Ovary (tissue), 10 donors: ENCODE measurements at places on chromosomes 3 and 15. TPM values are rescaled to one million over a fixed set of nuclear protein-coding genes. Genes with fewer than 3 reads are reported as not detected.

The SLC9A9 gene
- polyA plus RNA-seq, result 22.7 TPM

The SLC12A1 gene
- not detected for polyA plus RNA-seq

- peak overlapping the region; percentile 84 for H3K27ac ChIP-seq
- DNase-seq, result peak; percentile 88
- H3K27me3 ChIP-seq, result no peaks in the 10 kb centered on the region
- peak overlapping the region; percentile 68 for H3K4me3 ChIP-seq
- peaks cover 35% of the 10 kb centered on the region for H3K4me1 ChIP-seq
Observed at GRCh38 chr3:38454884-38455638, 1.4 kb downstream of the ACVR2B start.

DNA sequence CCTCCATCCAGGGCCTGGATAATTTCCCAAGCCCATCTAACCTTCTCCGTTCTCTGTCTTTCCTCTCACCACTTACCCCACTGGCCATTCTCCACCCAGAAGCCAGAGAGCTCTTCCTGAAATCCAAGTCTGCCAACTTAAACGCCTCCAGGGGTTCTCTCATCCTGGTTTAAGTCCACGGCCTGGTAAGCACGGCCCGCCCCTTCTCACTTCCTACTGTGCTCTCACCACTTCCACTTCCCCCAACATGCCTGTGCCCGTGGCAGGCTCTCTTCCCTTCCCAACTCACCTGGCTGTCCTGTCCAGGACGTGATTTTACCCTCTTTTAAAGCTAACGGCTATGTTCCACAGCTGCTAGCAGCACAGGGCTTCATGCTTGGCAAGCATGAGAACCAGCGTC is 1.7 kb upstream of the CX3CR1 start:
- H3K36me3 ChIP-seq, result no peaks in the 10 kb centered on the region
- H3K4me1 ChIP-seq, result no peaks in the 10 kb centered on the region
- H3K27me3 ChIP-seq, result no peaks in the 10 kb centered on the region
- no peak overlapping the region for H3K27ac ChIP-seq
- no peak for DNase-seq

DNA sequence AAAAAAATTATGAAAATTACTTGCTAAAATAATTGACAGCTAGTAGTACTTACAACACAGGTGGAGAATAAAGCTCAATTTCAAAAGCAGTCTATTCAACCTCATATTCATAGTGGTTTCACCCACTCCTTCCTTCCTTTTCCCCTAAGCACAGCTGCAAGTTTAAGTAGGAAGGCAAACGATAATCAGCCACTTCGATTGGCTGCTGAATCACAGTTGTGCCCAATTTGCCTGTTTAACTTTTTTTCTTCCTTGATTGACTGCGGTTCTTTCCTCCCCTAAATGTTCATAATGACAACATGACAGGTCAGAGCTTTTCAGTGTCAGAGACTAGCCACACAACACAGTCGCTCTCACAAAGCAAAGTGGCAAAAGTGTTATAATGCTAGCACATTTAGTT is 468.0 kb upstream of the GBE1 start:
- H3K27ac ChIP-seq, result no peak overlapping the region
- no peaks in the 10 kb centered on the region for H3K27me3 ChIP-seq
- no peak for DNase-seq
- no peaks in the 10 kb centered on the region for H3K4me1 ChIP-seq
- H3K4me3 ChIP-seq, result no peak overlapping the region

DNA sequence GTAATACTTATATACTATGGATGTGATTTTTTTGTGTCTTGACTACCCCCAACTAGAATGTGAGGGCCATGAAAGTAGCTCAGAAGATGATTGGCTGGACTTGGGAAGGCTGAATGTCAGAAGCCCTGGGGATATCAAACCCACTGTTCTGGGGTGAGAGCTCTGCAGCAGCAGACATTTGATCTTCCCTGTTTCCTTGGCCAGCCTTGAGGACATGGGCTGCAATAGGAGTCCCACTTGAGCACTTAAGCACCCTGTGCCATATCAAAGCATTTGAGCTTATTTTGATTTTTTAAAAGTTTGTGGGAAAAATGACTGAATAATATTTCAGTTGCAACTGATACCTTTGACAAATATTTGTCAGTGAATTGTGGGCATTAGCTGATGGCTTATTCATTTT is 21.7 kb downstream of the GTF2E1 start:
- DNase-seq, result no peak
- no peaks in the 10 kb centered on the region for H3K27me3 ChIP-seq
- no peaks in the 10 kb centered on the region for H3K36me3 ChIP-seq
- H3K27ac ChIP-seq, result no peak overlapping the region

DNA sequence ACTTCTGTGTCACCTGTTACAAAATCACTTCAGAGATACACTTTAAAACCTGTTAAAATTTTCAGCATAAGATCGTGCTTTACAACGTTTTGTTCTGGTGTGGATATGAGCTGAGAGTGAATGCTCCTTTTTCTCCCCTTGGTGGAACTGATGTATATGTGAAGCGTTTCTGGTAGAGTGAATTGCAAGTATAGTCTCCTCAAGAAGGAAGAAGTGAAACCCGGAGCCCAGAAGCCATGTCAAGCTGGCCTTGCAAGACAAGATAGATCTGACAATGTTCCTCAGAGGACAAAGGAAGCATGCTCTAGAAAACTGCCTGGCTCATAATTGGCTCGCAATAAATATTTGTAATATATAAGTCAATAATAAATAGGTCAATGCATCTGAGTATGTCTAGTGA is 23.6 kb downstream of the SERPINI2 start:
- H3K4me1 ChIP-seq, result no peaks in the 10 kb centered on the region
- DNase-seq, result no peak
- no peaks in the 10 kb centered on the region for H3K36me3 ChIP-seq
- H3K27ac ChIP-seq, result no peak overlapping the region
- no peaks in the 10 kb centered on the region for H3K27me3 ChIP-seq

DNA sequence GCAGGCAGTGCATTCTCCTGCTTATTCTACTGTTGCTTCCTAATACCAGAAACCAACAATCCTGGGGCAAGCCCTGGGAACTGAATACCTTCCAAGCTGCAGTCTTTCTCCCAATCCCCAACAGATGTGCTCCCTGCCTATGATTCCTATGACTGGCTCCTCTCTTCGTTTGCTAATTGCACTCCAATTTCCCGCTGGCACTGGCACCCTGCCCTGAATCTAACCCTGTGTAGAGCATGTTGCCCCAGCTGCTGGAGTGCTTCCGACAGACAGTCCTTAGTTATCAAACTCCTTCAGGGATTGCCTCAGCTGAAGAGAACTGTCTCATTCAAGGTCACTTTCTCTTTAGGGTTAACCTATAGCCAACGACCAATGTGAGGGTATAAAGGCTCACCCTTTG is 214.1 kb downstream of the NECTIN3 start:
- H3K36me3 ChIP-seq, result no peaks in the 10 kb centered on the region
- H3K27ac ChIP-seq, result no peak overlapping the region
- H3K4me3 ChIP-seq, result no peak overlapping the region
- H3K4me1 ChIP-seq, result no peaks in the 10 kb centered on the region
- no peaks in the 10 kb centered on the region for H3K27me3 ChIP-seq

GRCh38 chr3:134658555-134658954 is 7.7 kb upstream of the KY start:
- H3K36me3 ChIP-seq, result no peaks in the 10 kb centered on the region
- no peak overlapping the region for H3K4me3 ChIP-seq
- no peaks in the 10 kb centered on the region for H3K27me3 ChIP-seq
- no peak for DNase-seq

- DNase-seq, result no peak
- no peaks in the 10 kb centered on the region for H3K27me3 ChIP-seq
Observed at GRCh38 chr3:180433152-180433551, 168.8 kb upstream of the TTC14 start.

GRCh38 chr3:168859574-168859973 is 763.9 kb upstream of the GOLIM4 start:
- no peaks in the 10 kb centered on the region for H3K36me3 ChIP-seq
- no peaks in the 10 kb centered on the region for H3K27me3 ChIP-seq
- no peaks in the 10 kb centered on the region for H3K4me1 ChIP-seq
- no peak overlapping the region for H3K4me3 ChIP-seq
- no peak overlapping the region for H3K27ac ChIP-seq
- DNase-seq, result no peak
